ENCODE measurements at places on chromosomes 3 and 15.

DNA sequence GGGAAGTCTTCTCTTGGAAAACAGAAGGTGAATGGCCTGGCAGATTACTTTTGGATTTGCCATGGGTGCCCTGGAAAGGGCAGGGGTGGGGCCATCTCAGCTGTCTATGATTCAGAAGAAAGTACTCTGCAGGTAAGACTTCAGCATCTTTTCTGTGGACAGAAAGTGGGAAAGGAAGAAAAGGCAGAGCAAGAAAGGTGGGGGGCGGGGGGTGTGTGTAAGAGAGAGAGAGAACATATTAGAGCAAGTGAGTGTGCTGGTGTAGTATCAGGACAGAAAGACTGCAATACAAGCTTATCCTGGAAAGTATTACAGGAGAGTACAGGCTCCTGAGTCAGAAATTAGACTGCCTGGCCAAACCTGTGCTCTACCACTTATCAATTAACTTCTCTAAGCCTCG lies 5.5 kb downstream of the TAGLN3 start:
- H3K4me3 ChIP-seq, result no peak overlapping the region
- DNase-seq, result no peak
- peaks cover 5% of the 10 kb centered on the region for H3K4me1 ChIP-seq
- no peaks in the 10 kb centered on the region for H3K27me3 ChIP-seq

GRCh38 chr15:74403991-74404563 lies 29.7 kb downstream of the SEMA7A start:
- no peaks in the 10 kb centered on the region for H3K27me3 ChIP-seq
- H3K4me3 ChIP-seq, result no peak overlapping the region
- H3K27ac ChIP-seq, result no peak overlapping the region
- H3K36me3 ChIP-seq, result no peaks in the 10 kb centered on the region

DNA sequence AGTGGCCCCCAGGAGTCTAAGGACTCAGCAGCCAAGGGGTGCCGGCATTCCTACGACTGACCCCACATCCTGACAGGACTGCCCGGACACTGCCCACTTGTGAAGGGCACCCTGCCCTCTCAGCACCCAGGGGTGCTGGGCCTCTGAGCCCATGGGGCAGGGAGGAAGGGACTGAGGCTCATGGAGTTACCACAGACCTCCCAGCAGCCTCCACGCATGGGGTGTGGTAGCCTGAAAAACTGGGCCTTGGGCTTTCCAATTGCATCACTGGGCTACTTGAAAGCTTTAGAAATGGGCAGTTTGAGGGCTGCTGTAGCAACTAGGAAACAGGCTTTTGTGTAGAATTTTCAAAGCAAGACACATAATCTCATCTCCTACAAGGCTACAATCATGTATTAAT lies 13.2 kb downstream of the TKT start:
- H3K4me1 ChIP-seq, result peaks cover 23% of the 10 kb centered on the region
- H3K27me3 ChIP-seq, result no peaks in the 10 kb centered on the region
- H3K4me3 ChIP-seq, result no peak overlapping the region
- H3K27ac ChIP-seq, result peak overlapping the region; percentile 26
- DNase-seq, result no peak
- peaks cover 33% of the 10 kb centered on the region for H3K36me3 ChIP-seq

GRCh38 chr3:17339132-17339575 lies 403.3 kb downstream of the TBC1D5 start:
- H3K27me3 ChIP-seq, result no peaks in the 10 kb centered on the region
- H3K4me1 ChIP-seq, result peaks cover 7% of the 10 kb centered on the region
- no peak overlapping the region for H3K4me3 ChIP-seq

- no peaks in the 10 kb centered on the region for H3K36me3 ChIP-seq
- no peak overlapping the region for H3K4me3 ChIP-seq
- peaks cover 14% of the 10 kb centered on the region for H3K4me1 ChIP-seq
- H3K27me3 ChIP-seq, result no peaks in the 10 kb centered on the region
- no peak overlapping the region for H3K27ac ChIP-seq
These were observed 405.0 kb downstream of the PDCD6IP start for GRCh38 chr3:34203386-34203785.

GRCh38 chr3:159865041-159865579 lies 123.5 kb upstream of the IL12A start:
- peaks cover 17% of the 10 kb centered on the region for H3K4me1 ChIP-seq
- H3K27me3 ChIP-seq, result no peaks in the 10 kb centered on the region
- peak overlapping the region; percentile 29 for H3K27ac ChIP-seq

DNA sequence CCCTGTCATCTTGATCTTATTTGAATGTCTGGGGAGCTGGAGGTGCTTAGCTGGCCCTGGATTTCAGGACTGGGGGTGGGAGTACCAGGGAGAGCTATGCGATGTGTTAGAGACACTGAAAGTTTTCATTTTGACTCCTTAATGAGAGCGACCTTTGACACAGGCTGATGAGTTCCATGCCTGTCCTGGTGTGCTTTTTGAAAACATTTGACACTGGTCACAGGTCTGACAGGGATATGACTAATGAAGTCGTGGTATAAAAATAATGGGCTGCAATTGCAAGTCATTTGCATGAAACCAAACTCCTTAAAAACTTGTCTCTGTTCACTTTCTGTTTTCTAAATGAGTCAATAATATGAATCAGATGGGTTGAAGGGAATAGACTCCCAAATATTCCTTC lies 81.9 kb downstream of the MECOM start:
- no peaks in the 10 kb centered on the region for H3K36me3 ChIP-seq
- no peaks in the 10 kb centered on the region for H3K4me1 ChIP-seq
- no peaks in the 10 kb centered on the region for H3K27me3 ChIP-seq
- H3K4me3 ChIP-seq, result no peak overlapping the region

GRCh38 chr3:116871905-116872304 lies 162.3 kb downstream of the TUSC7 start:
- H3K27ac ChIP-seq, result no peak overlapping the region
- H3K4me1 ChIP-seq, result no peaks in the 10 kb centered on the region
- no peak overlapping the region for H3K4me3 ChIP-seq
- H3K36me3 ChIP-seq, result no peaks in the 10 kb centered on the region

DNA sequence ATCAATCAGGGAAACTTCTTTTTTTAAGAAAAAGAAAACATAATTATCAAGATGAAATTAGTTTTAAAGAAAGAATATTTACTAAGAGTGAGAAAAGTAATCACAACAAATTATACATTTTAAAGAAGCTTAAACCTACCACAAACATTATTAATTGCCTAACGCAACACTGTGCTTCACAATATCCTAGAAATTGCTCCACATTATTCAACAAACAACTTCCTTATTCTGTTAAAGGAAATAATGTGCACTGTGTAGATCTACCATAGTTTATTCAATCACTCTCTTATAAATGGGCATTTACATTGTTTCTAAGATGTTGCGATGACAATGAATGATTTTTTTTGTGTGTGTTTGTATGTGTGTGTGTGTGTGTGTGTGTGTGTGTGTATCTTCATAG lies 525.9 kb upstream of the KCNMB2 start:
- H3K4me3 ChIP-seq, result no peak overlapping the region
- no peaks in the 10 kb centered on the region for H3K4me1 ChIP-seq
- DNase-seq, result no peak
- H3K27ac ChIP-seq, result no peak overlapping the region

DNA sequence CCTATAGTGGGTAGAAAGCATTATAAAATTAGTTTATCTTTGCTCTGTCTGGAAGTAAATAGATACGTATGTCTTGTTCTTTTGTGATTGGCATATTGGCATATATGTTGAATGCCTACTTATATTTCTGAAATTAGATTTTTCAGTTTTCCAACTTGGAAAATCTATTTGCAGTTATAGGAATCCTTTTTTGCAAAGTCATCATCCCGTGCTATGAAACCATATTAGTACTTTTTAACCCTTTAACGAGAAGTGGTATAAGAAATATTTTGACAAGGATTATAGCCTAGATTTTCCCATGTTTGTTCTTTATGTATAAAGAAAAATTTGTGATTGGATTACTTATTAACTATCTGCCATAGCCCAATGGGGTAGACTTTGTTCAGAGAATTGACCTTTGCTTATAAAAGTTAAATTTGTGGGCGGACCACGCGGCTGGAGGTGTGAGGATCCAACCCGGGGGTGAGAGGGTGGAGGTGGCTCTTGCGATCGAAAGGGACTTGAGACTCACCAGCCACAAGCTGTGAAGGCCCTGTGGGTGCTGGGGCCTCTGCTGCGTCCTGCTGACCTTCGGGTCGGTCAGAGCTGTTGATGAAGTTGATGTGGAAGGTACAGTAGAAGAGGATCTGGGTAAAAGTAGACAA lies 5.9 kb downstream of the LRRC28 start:
- no peak for DNase-seq
- H3K27me3 ChIP-seq, result no peaks in the 10 kb centered on the region
- H3K27ac ChIP-seq, result no peak overlapping the region
- H3K36me3 ChIP-seq, result no peaks in the 10 kb centered on the region
- no peak overlapping the region for H3K4me3 ChIP-seq
- peaks cover 6% of the 10 kb centered on the region for H3K4me1 ChIP-seq

- H3K27ac ChIP-seq, result peak overlapping the region; percentile 74
- H3K36me3 ChIP-seq, result no peaks in the 10 kb centered on the region
- H3K4me1 ChIP-seq, result peaks cover 52% of the 10 kb centered on the region
- no peaks in the 10 kb centered on the region for H3K27me3 ChIP-seq
These were observed 20.7 kb downstream of the ZBTB38 start for GRCh38 chr3:141388823-141389621.

GRCh38 chr15:53031469-53031868 lies 241.3 kb upstream of the ONECUT1 start:
- no peak overlapping the region for H3K4me3 ChIP-seq
- no peak overlapping the region for H3K27ac ChIP-seq
- no peaks in the 10 kb centered on the region for H3K4me1 ChIP-seq
- no peaks in the 10 kb centered on the region for H3K36me3 ChIP-seq

Measured in thoracic aorta (tissue), 2 donors.